ENCODE measurements at places on chromosomes 5 and 9.

GRCh38 chr9:107738789-107739188, 249.2 kb upstream of the KLF4 start:
- no peak for DNase-seq

GRCh38 chr9:137988701-137989100, 111.1 kb downstream of the CACNA1B start:
- no peak for DNase-seq

- DNase-seq: no peak
These were observed 42.1 kb downstream of the NADK2 start for GRCh38 chr5:36199620-36200019.

- no peak for DNase-seq
These were observed 1968.2 kb upstream of the NUDT12 start for GRCh38 chr5:105530716-105531261.

- DNase-seq: no peak
These were observed 13.0 kb upstream of the RAD23B start for GRCh38 chr9:107270082-107270481.

DNA sequence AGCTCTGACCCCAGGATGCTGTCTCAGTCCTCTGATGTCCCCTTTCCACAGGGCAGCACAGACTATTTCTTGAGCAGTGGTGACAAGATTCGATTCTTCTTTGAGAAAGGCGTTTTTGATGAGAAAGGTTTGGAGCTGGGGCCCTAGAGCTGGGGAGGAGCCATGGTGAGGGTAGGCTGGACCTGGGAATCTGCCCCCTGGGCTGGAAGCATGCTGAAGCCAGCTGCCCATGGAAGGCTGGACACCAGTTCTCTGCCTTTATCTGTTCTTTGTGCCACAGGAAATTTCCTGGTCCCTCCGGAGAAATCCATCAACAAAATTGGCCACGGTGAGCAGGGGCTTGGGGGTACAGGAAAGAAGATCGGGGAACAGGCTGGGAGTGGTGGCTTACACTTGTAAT, 12.9 kb downstream of the PHYHD1 start:
- no peak for DNase-seq

GRCh38 chr5:91332267-91333045, 50.7 kb downstream of the ARRDC3 start:
- DNase-seq: no peak

GRCh38 chr9:120336021-120336752, 243.8 kb downstream of the CDK5RAP2 start:
- no peak for DNase-seq

GRCh38 chr5:160744268-160745101, 107.5 kb downstream of the ATP10B start:
- no peak for DNase-seq

- DNase-seq: no peak
These were observed 4.7 kb upstream of the PPP1R26 start for GRCh38 chr9:135474915-135475314.

- DNase-seq: no peak
These were observed 219.3 kb downstream of the CAAP1 start for GRCh38 chr9:26673261-26673660.

- no peak for DNase-seq
These were observed 6.2 kb downstream of the TENT4A start for GRCh38 chr5:6719417-6719816.

- no peak for DNase-seq
These were observed 43.7 kb downstream of the CDH6 start for GRCh38 chr5:31237174-31237573.

- no peak for DNase-seq
These were observed 77.8 kb upstream of the SLC1A3 start for GRCh38 chr5:36528588-36528987.

GRCh38 chr5:93715327-93715726, 26.1 kb downstream of the POU5F2 start:
- DNase-seq: no peak

- no peak for DNase-seq
These were observed 2.9 kb downstream of the SNX18 start for GRCh38 chr5:54520438-54520846.

GRCh38 chr9:86322973-86323644, 31.1 kb downstream of the TUT7 start:
- no peak for DNase-seq

GRCh38 chr5:141811287-141812155, 66.7 kb downstream of the PCDH1 start:
- DNase-seq: peak; percentile 7

DNA sequence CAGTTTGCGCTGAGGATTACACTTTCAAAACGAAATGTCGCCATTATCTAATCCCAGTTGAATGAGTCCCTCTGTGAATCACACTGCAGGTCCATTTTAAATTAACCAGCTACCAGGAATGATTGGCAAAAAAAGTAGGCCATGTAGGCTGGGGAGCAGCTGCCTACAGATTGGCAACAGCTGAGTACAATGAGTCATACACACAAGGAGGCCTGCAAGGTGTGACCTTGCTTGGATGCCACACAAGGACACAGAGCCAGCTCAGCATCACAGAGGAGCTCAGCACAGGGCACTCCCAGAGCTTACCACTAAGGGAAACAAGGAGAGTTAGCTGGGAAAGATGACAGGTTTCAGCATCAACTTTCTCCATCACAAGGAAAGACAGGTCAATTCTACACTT, 12.9 kb downstream of the HAVCR1 start:
- DNase-seq: no peak

- DNase-seq: no peak
These were observed 219.4 kb downstream of the SPOCK1 start for GRCh38 chr5:137279521-137280231.

- DNase-seq: no peak
These were observed 205.8 kb downstream of the TMEM38B start for GRCh38 chr9:105900123-105900522.

DNA sequence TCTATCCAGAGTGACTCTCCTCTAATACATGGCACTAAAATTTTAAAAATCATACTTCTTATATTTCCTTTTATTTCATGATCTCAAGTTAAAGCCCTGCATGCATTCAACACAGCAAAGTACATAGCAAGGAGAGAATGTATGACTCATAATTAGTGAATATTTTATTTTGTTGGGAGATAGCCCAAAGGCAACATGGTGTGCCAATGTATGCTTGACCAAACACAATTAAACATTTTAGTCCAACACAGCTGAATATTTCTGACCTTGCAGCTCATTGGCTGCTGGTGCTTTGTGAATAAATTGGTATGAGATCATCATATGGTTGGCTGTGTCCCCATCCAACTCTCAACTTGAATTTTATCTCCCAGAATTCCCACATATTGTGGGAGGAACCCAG, 103.5 kb downstream of the NPR3 start:
- DNase-seq: no peak

DNA sequence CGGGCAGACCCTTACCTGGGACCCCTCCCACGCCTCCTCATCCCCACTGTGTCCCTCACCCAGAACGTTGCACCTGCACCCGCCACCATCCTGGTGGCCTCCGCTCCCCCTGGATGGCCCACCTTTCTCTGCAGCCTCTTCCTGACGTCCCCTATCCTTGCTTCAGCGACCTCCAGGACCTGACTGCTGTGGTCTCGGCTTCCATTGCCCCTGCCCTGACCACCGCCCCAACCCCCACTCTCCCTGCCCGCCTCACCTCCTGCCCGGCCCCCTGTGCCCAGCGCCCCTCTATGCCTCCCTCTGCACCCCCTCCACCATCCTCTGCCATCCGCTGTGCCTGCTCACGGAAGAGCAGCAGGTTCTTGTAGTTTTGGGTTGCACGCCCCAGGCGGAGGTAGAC, 2.2 kb downstream of the LCN10 start:
- no peak for DNase-seq

- DNase-seq: no peak
These were observed 80.6 kb downstream of the HINT1 start for GRCh38 chr5:131084436-131084835.

- peak; percentile 80 for DNase-seq
These were observed 807 bp upstream of the PLGRKT start for GRCh38 chr9:5438301-5439162.

DNA sequence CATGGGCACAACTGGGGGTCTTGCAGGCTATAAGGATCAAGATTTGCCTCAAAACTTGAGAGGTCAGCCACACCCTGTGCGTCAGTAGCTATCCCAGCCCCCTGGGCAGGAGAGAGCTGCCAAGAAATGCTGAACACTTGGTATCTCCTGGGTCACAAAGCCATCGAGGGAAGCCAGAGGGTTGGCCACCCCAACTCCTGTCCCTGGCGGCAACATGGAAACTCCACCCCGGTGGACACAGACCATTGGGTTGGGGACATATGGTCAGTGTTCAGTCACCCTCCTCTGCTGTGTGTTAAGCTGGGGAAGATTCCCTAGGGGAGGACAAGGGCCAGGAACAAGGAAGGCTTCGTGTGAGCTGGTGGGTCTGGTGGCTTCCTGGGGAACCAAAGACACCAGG, 140.6 kb downstream of the C5orf15 start:
- DNase-seq: no peak

DNA sequence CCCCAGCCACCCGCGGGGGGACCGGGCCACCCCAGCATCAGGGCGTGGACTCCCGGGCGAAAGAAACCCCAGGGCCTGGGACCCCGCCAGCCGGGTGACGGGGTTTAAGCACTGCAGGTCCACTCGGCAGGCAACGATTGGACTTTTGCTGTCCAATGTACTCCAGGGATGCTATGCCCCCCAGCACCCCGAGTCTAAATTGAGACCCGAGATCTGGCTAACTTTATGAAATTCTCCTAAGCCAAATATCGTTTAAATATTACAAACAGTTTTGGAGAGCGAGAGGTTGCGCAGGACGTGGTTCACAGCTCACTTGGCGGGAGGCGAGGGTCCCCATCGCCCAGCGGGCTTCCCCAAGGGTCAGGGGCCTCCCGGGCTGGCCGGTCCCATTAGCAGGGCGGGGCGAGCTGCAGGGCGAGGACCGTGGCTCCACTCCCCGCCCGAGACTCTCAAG, 384 bp upstream of the MRPS2 start:
- no peak for DNase-seq

DNA sequence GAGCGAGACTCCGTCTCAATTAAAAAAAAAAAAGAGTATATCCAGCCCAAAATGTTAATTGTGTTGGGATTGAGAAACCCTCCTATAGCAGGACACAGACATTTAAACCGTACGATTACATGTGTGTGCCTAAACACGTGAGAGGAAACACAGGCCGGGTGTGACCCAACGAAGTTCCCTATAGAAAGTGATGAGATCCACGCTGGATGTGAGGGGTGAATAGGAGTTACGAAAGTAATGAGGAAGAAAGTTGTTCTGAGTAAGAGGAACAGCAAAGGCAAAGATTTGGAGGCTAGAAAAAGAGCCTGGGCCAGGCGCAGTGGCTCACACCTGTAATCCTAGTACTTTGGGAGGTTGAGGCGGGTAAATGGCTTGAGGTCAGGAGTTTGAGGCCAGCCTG, 13.6 kb downstream of the NAIF1 start:
- peak; percentile 55 for DNase-seq

DNA sequence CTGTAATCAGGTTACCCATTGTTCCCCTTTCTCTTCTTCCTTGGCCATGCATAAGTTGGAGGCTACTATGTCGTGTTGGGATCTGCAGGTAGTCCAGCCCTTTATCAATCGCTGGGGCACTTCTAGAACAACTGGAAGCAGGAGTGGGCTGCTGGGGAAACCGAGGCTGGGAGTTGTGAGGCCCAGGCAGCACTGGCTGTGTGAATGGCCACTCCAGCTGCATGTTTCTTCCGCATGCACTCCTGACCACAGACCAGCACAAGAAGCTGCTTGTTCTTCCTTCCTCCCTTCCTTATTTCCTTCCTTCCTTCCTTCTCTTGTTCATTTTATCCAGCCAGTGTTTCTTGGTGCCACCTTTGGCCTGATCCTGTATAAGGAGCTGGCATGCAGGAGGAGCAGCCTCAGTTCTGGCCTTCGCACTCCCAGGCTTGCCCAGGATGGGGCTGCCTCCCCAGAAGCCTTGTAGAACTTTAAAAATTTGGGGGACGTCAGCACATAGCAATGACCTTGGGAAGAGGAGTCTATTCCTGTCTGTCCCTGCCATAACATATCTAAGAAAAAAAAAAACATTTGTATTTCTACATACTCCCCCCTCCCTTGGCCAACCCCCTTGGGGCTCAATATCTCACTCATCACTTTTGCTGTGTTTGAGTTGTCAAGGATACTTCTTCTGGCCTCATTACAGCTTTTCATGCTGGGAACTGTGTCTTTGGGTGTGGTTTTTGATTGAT, 20.8 kb upstream of the CXCL14 start:
- no peak for DNase-seq

- DNase-seq: no peak
These were observed 126.2 kb upstream of the DMRT1 start for GRCh38 chr9:715300-715699.

DNA sequence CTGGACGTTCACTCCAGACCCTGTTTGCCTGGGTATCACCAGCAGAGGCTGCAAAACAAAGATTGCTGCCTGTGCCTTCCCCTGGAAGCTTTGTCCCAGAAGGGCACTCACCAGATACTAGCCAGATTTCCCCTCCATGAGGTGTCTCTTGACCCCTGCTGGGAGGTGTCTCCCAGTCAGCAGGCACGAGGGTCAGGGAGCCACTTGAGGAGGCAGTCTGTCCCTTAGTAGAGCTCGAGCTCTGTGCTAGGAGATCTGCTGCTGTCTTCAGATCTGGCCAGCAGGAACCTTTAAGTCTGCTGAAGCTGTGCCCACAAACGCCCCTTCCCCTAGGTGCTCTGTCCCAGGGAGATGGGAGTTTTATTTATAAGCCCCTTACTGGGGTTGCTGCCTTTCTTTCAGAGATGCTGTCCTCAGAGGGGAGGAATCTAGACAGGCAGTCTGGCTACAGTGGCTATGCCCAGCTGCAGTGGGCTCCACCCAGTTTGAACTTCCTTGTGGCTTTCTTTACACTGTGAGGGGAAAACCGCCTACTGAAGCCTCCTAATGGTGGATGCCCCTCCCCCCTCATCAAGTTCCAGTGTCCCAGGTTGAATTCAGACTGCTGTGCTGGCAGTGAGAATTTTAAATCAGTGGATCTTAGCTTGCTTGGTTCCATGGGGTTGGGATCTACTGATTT, 253.9 kb downstream of the SPATA31D1 start:
- DNase-seq: no peak

DNA sequence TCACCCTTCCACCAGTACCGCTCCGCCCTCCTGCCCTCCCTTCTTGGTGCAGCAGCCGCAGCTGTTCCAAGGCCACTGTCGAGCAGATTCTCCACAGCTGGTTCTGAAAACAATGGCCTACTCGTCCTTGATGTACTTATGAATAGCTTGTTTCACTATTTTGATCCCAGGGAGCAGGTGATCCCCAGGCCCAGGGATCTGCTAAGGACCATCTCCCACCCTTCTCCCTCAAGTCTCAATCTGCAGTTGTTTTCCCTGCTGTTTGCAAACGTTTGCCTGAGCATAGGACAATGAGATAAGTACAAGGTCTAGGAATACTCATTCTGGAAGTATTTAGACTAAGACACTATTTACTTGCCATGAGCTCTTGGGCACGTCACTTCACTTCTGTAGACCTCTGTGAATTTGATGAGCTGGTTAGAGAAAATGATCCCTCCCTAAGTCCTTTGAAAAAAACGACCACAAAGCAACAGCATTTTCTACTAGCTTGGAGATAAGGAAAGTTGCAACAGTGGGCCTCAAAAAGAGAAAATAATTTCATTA, 1.8 kb downstream of the LURAP1L start:
- DNase-seq: no peak

Measured in CD4-positive, alpha-beta T cell treated with Interferon alpha-2 for 1 hour (primary cell).